Fibroblast of skin of scalp (primary cell): ENCODE measurements at places on chromosomes 11 and 22.

- no peak for DNase-seq
Measured at GRCh38 chr11:121449626-121450025, 2.5 kb upstream of the SORL1 start.

GRCh38 chr22:38338772-38339379 lies 21.6 kb upstream of the CSNK1E start:
- DNase-seq, result no peak

DNA sequence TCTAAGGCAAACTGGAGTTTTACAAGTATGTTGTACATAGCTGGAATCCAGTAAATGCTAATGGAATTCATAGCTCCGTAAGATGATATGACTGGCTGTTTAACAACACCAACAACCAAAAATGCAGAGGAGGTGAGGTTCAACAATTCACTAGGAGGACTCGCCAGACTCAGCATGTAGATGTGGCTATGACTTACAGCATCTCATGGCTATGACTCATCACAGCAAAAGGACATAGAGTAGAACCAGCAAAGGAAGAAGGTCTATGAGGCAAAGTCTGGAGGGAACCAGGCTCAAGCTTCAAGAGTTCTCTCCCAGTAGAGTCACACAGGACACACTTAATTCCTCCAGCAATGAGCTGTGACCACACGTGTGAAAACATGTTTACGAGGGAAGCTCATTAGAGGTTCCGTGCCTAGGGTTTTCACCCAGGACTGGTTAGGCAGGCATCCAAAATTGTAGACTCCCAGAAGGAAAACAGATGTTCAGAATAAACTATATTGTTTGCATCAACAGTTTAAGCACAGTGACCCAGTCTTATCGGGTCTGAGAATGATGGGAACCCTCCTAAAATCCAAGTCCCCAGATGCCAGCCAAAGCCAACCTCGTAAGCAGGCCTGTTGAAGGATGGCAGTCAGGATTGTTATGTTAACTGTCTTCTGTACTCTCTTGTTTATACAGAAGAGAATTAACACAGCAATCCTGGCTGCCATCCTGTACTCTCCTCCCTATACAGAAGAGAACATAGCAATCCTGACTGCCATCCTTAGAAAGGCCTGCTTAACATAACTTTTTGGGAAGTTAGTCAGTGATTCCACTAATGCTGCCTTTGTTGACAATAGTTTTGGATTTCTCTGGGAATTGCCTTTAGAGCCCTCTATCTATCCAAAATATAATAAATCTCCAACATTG lies 116.6 kb downstream of the LARGE1 start:
- DNase-seq, result peak; percentile 93

DNA sequence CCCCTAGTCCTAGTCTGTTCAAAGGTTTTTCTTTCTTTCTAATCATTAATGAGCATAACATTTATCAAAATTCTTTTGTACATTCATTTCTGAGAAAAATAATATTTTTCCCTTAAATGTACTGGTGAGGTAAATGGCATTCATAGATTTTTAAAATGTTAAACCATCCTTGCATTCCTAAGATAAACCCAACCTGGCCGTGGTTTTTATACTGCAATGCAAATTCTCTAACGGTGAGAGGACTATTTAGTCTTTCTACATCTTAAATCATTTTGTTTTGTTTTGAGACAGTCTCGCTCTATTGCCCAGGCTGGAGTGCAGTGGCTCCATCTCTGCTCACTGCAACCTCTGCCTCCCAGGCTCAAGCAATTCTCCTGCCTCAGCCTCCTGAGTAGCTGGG lies 40.6 kb downstream of the TRMU start:
- DNase-seq, result no peak

DNA sequence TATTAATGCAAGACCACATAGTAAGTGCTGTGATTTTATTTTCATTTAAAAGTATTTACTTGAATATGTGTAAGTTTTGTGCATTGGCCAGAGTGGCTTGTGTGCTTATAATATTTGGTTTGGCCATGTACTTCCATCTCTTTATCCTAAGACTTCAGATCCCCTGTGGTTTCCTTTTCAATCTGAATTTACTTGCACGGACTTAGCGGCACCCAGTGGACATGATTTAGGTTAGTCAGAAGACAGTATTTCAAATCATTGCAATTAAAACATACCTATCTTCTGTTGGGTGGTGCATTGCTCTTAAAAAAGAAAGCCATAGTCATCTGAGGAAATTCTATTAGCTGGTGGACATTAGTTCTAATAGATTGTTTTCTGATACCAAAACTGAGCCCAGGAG lies 30.7 kb downstream of the PIWIL4 start:
- peak; percentile 19 for DNase-seq
